ENCODE measurements at places on chromosomes 6 and 20.

- no peak for DNase-seq
Measured at GRCh38 chr6:37442416-37443215, 9.6 kb downstream of the CMTR1 start.

DNA sequence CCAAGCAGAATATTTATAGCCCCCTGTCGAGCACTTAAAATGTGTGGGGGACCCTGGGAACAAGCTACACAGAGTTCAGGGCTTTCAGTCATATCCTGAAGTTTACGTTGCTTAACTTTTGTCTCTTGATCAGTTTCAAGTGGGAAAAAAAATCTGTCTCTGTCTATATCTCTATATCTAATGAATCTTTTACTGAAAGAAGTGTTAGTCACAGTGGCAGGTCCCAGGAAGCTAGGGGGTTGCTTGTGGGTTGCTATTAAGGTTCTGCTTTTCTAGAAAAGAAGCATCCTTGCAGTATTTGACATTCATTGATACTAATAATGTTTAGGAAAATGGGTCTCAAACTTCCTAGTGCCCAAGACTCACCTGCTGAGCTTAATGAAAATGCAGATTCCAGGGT is 76.7 kb upstream of the CLDN20 start:
- no peak for DNase-seq

- no peak for DNase-seq
Measured at GRCh38 chr6:33860706-33861474, 57.1 kb upstream of the MLN start.

DNA sequence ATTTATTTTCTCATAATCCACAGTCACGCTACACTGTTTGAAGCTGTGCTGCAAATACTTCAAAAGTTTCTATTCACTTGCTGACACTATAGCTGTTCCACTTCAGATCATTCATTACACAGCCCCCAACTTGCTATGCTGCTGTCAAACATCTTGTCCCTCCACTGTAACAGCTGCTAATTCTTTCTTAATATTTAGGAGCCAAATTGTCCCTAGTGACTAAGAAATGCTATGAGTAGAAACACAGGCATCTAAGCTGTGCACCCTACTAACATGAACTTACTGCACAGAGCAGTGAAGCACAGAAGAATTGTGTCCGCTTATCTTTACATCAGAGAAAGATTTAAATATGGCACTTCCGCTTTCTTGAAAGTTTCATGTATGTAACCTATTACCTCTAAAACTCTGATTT is 91.3 kb downstream of the PDE10A start:
- DNase-seq, result no peak

- DNase-seq, result no peak
Measured at GRCh38 chr20:52168116-52168515, 23.5 kb downstream of the ZFP64 start.

- no peak for DNase-seq
Measured at GRCh38 chr6:50380406-50381098, 330.8 kb upstream of the DEFB112 start.

GRCh38 chr6:116741571-116741970 is 23.9 kb downstream of the FAM162B start:
- no peak for DNase-seq

GRCh38 chr6:105273589-105273988 is 93.8 kb upstream of the POPDC3 start:
- no peak for DNase-seq

Data from brain pericyte (primary cell).